ENCODE measurements at places on chromosomes 2 and 18.

DNA sequence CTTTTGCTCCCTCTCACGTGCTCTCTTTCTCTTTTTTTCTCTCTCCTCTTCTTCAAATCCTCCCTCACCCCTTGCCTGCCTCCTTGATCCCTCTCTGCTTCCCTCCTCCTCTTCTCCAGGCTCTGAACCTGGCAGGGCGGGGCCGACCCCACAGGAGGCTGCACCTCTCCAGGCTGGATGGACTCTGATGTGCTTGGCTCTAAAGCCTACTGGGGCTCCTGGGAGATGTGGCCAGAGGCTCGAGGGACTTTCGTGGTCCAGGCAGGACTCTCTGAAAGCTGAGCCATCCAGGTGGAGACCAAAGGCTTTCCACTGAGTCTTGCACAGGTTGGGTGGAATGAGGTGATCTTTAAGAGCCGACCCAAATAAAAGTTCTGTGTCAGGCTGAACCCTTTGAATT lies 25.4 kb downstream of the DYSF start:
- no peak for DNase-seq

GRCh38 chr2:194826241-194826640 lies 830.8 kb upstream of the SLC39A10 start:
- DNase-seq, result no peak

- DNase-seq, result no peak
Observed at GRCh38 chr18:45335282-45336043, 279.8 kb upstream of the SLC14A2 start.

- no peak for DNase-seq
Observed at GRCh38 chr2:120926463-120927264, 191.0 kb downstream of the GLI2 start.

- DNase-seq, result peak; percentile 46
Observed at GRCh38 chr18:25350489-25351251, 1.3 kb downstream of the ZNF521 start.

DNA sequence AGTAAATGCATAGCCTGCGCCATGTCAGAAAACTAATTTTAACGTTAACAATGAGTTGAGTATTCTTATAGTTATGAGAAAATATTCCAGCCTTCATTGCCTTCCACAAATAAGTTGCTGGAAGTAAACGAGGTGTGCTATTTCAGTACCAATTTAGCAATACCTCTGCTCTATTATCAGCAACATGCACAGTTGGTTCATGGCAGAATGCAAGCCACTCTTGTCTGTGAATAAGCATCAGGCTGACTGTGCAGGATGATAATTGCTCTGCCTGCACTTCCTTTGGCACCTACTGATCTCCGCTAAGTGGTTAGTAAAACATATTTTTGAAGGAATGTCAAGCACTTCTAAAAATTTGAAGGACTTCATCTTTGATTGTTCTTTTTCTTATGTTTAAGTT lies 261.9 kb upstream of the SIX3 start:
- no peak for DNase-seq

GRCh38 chr2:234130777-234131181 lies 80.3 kb downstream of the SPP2 start:
- no peak for DNase-seq

- DNase-seq, result no peak
Observed at GRCh38 chr2:43839776-43840564, 1.2 kb downstream of the ABCG8 start.

DNA sequence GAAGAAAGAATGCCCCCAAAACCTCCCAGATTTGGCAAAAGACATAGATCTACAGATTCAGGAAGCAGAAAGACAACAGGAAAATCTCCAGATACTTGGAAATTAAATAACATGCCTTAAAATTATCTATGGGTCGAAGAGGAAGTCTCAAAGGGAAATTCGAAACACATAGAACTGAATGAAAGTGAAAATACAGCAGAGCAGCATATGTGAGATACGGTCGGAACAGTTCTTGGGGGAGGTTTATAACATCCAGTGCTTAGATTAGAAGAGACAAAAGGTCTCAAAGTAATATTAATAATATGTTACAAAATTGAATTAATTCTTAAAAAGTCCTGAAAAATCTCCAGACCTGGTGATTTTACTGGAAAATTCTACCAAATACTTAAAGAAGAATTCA lies 14.3 kb downstream of the KCNG2 start:
- DNase-seq, result no peak

DNA sequence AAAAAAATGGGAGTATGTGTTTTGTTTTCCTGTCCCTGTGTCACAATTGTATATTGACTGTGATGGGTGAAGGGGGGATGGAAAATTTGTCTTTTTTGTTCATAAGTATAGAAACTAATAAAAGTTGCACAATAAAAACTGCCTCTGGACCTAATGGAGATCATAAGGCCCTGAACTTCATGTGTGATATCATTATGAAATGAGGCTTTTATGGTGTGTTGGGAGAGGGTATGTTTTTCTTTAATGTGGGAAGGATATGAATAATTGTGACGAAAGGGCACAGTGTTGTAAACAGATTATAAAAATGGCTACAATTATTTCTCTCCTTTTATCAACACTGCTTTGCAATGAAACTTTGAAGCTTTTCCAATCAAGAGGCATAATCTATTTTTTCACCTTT lies 1889.3 kb upstream of the CELF4 start:
- no peak for DNase-seq

All from renal cortex interstitium (tissue), 15 donors.